Astrocyte (in vitro differentiated cells and primary cell): ENCODE measurements at places on chromosomes 3 and 15.

DNA sequence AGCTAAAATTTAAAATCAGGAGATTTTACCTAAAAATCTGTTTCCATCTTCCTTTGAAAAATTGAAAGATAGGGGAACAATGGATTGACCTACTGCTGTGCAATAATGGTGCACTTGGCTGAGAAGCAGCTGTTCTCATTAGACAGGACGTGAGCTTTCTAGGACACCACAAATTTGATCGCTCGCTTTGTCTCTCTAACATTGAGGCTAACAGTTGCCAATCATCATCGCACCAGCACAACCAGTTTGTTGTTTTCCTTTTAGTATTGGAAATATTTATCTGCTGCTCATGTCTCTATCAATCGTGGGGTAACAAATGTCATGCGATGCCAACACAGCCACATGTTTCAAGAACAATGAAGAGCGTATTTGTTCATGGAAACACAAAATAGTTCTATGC lies 228.8 kb upstream of the P2RY1 start:
- no peak for DNase-seq

- no peak for DNase-seq
Observed at GRCh38 chr3:16841904-16842271, 42.9 kb upstream of the PLCL2 start.

DNA sequence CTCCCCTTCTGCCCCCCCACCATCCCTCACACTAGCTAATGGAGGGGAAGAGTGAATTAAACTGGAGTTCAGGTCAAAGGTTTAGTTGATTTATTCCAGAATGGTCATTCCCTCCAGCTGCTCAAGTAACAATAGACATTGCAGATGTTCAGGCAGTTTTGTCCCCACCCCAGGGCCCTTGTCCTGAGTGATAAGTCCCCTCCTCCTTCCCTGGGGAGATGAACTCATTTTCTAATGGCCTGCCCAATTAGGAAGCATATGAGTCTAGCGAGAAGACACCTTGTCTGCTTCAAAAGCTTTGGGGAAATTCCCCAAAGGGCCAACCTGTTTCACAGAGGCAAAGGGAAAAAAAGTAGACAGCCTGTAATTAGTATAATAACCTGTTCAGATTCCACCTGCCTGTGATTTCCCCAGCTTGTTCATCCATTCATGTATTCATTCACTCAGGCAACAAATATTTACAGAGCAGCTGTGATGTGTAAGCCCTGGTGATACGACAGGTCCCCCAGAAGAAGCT lies 165.3 kb downstream of the SHQ1 start:
- no peak for DNase-seq

DNA sequence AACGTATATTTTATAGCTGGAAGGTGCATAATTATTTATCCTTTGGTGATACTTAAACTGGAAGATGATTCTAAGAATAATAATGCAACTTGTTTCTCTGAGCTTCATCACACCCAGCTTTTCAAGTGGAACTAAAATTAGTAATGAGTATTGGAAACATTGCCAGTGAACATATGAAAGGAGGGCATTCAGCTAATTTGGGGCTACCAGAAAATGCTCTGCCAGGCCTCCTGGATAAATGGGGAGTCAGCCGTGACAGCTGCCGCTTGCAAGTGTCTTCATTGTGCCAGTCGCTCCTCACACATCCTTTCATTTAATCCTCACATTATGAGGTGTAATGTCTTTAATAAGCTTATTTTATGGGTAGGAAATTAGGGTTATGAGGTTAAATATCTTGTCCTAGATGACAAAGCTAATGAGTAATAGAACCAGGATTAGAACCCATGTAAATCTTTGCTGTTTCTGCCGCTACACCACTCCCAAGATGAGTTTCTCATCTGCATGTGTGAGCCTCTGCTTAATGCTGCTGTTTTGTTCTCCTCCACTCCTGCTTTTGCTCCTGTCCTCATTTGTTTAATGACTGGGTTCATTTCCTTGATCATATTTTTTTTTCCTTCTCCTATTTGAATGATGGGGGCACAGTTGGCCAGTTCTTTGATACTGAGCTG lies 155.7 kb downstream of the PLCL2 start:
- no peak for DNase-seq

GRCh38 chr3:194089357-194090177 lies 46.4 kb upstream of the HES1 start:
- DNase-seq: peak; percentile 100

DNA sequence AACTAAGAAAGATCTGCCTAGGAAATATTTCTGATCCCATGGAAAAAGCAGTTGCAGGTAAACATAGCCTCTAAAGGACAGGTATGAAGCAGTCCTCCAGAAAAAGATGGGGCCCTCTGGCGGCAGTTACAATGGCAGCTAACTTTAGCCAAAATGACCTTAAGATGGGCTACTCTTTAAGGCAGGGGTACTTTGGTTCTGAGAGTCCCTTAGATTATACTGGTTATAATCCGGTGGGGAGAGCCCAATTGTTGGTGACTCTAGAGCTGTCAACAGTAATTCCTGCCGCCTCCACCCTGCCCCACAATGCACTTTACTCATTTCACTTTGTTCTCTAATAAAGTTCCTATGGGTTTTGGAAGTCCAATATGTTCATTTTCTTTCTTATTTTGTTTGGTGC lies 412.8 kb upstream of the WNT5A start:
- DNase-seq: no peak

DNA sequence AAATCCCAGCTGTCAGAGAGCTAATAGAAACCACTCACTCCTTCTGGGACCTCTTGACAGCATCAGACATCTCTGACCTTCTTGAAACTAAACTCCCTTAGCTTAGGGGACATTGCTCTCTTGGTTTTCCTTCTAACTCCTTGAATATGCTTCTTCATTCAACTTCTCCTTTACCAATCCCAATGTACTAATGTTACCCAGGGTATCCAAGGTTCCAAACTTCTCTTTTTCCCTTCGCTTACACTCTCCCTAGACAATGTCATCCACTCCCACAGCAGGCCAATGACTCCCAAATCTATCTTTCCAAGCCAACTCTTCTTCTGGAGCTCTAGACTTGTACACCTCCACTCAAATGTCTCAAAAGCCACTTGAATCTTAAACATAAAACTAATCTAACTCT lies 14.6 kb downstream of the HEXA start:
- no peak for DNase-seq

DNA sequence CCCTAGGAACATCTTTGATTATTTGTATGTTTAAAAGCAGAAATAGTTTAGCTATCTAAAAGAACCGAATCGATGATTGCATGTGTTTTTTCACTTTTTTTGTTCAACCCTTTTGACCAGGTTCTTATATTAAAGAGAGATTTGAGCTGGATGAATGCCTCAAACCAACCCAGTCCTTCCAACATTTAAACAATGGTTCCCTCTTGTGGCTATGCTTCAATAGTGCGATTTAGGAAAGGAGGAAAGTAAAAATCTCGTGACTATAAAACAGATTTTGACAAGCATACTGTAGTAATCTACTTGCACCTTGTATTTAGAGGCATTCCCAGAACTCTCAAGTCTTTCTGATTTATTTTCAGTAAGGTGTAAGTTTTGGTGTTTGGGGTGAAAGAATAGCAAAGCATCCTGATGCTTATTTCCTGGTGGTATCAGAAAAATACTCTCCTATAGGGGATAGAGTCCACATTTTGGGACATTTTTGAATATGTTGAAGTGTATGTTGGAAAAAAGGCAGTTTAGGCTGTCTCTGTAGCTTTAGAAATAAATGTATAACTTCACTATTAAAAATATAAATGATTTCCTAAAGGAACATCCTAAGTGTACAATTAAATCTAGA lies 159.6 kb upstream of the KCNH8 start:
- peak; percentile 0 for DNase-seq

DNA sequence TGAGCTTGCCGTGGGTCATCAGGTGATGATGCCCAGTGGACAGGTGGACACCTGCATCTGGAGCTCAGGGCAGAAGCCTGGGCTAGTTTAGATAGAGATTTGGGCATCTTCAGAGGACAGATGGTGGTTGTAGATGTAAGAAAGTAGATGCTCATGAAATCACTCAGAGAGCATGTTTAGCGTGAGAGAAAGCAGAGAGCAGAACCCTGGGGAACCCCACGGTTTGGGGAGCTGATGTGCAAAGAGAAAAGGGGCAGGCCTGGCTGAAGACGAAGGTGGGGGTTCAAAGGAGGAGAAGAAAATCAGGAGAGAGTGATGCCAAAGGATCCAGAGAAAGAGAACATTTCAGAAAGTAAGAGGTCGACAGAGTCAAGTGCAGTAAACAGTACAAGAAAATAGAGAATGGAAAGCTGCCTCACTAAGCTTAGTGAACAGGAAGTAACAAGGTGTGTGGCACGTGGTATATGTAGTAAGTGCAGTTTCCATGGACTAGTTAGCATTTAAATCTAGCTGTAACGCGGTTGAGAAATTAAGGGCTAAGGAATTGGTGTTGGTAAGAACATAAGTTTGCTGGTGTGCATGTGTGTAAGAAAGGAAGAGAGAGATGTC lies 13.5 kb downstream of the TIGIT start:
- DNase-seq: no peak

- DNase-seq: peak; percentile 81
Observed at GRCh38 chr15:64883997-64884511, 27.6 kb upstream of the ANKDD1A start.

- no peak for DNase-seq
Observed at GRCh38 chr3:127185268-127185667, 7.7 kb upstream of the PRR23E start.

DNA sequence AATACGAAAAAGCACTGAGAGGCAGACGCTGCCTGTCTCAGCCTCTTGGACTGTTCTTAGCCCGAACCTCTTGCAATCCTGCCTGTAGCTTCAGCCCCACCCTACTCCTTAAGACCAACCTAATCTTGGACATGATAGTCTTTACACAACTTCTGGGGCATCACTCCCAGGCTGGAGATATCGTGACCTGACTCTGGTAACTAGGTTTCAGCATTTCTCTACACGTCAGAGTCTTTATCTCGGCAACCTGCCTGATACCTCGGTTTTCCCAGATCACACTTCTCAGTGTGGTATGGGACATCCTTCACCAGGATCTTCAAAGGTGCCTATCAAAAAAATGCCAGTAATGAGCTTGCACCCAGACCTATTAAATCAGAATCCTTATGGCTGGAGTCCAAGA lies 590.2 kb upstream of the KCNMB2 start:
- no peak for DNase-seq

DNA sequence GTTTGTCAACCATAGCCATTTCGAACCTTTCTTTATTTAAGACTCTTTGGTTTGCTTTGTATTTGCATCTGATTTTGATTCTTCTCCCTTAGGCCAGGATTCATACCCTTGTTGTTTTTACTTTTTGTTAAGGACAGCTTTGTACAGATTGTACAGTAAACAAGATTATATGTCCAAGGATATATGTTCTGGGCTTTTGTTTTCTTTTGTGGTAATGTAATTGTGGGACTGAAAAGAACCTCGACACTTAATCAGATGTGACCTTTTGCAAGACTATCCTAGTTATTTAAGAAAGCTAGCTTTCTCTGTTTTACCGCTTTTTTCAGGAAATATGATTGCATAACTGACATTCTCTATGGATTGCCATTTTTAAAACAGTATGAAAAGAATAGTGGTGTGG lies 67.0 kb upstream of the SAMMSON start:
- DNase-seq: no peak

- peak; percentile 73 for DNase-seq
Observed at GRCh38 chr15:80436511-80437307, 32.5 kb downstream of the ARNT2 start.

- DNase-seq: no peak
Observed at GRCh38 chr3:151133917-151134450, 48.5 kb downstream of the MED12L start.

- DNase-seq: no peak
Observed at GRCh38 chr3:13794322-13794721, 85.5 kb downstream of the WNT7A start.

DNA sequence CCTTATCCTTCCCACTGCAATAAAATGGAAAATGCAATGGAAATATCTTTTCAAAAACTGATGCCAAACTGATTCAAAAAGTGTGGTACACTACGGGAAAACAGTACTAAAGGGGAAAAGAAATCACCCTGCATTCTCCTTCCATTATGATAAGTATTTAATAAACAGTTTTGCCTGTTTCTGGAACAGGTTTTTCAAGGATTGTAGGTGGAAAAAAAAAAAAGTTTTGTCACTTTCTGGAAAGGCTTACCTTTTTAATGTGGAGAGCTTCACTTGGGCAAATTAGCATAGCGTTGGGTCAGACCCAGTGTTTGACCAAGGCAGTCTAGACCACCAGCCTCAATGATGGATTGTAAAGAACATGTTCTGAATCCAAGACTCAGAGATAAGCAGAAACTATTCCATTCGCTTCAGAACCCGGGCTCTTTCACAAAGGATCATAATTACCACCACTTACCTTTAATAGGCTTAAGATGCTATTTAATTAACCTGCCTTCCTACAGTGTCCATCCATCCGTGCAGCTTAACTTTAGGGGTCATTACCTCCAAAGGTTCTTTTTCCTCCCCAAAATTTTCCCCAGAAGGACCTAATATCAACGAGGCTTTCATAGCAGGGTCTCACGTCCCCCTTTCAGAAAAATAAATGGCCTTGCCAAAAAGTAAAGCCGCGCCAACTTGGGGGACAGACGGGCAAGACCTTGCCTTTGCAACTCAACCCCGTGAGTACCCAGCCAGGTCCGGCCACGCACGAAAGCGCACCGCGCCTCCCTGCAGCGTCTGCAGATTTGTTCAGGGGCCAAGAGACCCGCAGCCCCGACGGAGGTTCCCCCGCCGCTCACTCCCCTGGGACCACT lies 1.0 kb downstream of the DCBLD2 start:
- no peak for DNase-seq

DNA sequence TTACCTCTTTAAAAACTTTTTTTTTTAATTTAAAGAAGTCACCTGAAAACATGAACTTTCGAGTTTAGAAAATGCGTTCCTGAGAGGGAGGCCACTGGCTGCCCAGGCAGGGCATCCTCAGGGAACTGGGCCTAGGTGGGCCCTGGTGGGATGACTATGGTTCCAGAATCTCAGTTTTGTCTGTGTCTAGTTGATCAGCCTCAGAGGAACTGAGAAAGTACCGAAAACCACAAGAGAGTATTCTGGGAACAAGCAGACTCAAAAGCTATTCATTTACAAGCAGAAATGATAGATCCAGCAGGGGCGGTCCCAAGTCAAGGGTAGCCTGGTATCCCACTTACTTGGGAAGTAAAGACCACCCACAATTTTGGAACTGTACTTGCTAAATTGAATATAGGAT lies 10.5 kb downstream of the WWTR1 start:
- DNase-seq: no peak

DNA sequence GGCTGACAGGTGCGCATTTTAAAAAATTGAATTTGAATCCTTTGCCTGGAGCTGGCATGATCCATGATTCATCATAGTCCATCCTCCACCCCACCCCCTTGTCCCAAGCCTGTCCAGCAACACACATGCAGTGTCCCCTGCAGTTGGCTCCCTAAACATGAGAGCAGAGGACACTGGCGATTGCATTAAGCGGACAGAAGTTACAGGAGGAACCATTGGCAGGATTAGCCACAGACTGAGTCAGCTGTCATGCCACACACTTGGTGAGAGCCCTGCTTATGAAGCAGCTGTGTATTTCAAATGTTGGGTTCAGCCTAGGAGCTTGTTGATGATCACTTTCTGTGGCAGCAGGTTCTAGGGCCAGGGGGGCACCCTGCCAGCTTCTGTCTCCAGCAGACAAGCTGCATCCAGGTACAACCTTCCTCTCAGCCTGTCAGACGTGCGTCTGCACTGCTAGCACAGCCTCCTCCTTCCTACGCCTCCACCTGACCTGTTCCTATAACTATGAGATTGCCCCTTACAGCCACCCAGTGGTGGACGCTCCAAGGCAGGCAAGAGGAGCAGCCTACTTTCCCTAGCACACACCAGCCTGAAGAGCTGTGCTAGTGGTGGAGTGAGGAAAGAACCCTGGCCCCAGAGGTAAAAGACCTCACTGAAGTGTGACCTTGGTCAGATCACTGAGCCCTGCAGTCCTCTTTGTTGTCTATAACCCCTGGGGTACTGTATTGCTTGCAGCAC lies 121.9 kb downstream of the SLCO3A1 start:
- no peak for DNase-seq
